ENCODE measurements at places on chromosomes 3 and 15. TPM values are rescaled to one million over a fixed set of nuclear protein-coding genes. Genes with fewer than 3 reads are reported as not detected.
A peak's percentile ranks its signal among the peaks of the same experiment; 100 is the strongest.

DNA sequence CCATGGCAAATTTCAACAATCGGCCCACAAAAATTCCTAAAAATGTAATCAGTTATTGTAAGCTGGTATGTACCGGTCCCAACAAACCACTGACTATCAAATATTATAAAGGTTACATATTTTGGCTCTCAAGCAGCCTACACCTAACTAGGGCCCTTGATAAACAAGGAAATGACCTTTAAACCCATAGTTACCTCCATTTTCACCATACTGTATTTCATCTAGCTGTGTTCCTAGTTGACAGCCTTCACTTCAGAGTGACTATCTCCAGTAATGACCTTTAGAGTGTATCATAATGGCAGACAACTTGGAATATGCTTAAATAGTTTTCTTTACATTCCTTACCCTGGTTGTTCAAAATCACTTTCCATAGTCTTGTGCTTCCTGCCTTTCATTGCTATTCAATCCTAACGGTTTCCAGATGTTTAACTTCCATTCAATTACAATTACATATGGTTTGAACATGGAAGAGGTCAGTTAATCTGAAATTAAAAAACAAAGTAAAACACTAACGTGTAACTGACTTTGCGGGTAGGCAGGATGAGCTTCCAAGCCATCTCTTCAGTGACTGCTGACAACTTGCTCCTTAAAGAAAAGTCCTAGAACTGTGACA, 111.9 kb upstream of the TSC22D2 start:
- H3K4me1 ChIP-seq, result no peaks in the 10 kb centered on the region
- H3K36me3 ChIP-seq, result no peaks in the 10 kb centered on the region
- H3K4me3 ChIP-seq, result no peak overlapping the region
- DNase-seq, result no peak
- H3K27me3 ChIP-seq, result no peaks in the 10 kb centered on the region

DNA sequence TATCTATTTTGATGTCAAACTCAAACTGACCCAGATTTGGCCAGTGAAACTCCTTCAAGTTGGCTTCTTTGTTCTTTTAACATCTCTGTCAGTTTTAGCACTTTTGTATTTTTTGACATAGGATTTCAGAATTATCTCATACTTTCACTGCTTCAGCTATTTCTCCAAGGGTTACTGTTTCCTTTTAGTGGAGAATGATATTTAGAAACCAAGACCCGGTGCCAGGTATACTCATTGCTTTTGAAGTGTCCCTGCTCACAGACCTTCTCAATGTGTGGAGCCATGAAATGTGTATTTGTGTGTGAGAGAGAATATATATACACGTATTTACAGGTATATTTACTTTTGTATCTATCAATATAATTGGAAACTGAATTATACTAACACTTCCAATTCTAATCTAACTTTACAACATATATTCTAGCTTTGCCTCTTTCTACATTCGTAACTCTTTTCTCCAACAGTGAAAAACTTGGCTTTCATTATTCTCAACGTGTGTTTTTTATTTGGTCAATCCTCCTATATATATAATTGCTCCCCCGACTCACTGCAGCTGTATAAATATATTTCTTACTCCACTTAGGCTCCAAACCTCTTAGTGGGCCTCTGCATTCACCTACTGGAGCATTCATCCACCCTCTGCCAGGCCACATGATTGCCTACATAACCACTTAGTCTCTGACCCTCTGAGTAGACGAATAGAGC, 54.0 kb downstream of the OTOL1 start:
- H3K27me3 ChIP-seq, result no peaks in the 10 kb centered on the region
- no peak overlapping the region for H3K4me3 ChIP-seq
- H3K4me1 ChIP-seq, result no peaks in the 10 kb centered on the region
- H3K27ac ChIP-seq, result no peak overlapping the region
- no peaks in the 10 kb centered on the region for H3K36me3 ChIP-seq

GRCh38 chr3:137205394-137206045, 247.7 kb downstream of the IL20RB start:
- H3K36me3 ChIP-seq, result no peaks in the 10 kb centered on the region
- no peak overlapping the region for H3K4me3 ChIP-seq
- DNase-seq, result no peak
- H3K27ac ChIP-seq, result no peak overlapping the region

GRCh38 chr15:78638658-78639314, 2.2 kb downstream of the CHRNB4 start:
- H3K36me3 ChIP-seq, result no peaks in the 10 kb centered on the region
- no peak overlapping the region for H3K4me3 ChIP-seq
- no peak for DNase-seq
- H3K27me3 ChIP-seq, result peaks cover 2% of the 10 kb centered on the region
- peaks cover 8% of the 10 kb centered on the region for H3K4me1 ChIP-seq

GRCh38 chr15:74799255-74799855, 13.3 kb upstream of the LMAN1L start:
- DNase-seq, result no peak
- peaks cover 49% of the 10 kb centered on the region for H3K36me3 ChIP-seq
- H3K4me3 ChIP-seq, result no peak overlapping the region
- H3K27me3 ChIP-seq, result no peaks in the 10 kb centered on the region

DNA sequence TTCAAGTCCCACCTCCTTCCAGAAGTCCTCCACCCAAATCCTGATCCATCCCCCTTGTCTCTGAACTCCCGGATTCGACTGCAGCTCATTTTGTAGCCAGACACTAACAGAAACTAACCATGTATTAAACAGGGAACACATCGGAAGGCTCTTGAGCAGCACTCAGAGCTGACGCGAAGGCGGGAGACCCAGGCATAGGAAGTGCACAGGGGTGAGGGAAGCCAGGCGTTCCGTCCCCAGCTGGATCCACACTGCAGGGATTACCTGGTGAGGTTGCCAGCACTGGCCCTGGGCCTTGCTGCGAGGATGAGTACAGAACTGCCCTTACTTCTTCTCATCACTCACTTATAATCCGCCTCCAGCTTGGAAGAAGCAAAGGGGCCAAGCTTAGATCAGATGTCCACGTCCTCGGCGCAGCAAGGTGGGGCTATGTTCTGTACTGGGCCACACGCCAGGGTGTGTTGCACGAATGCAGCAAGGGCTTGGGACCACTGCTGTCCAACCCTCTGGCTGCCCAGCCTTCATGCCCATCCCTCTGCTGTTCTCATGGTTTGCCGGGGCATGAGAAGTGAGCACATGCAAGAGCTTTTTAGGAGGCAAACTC, 124.2 kb upstream of the SMAD3 start:
- no peak overlapping the region for H3K4me3 ChIP-seq
- H3K4me1 ChIP-seq, result no peaks in the 10 kb centered on the region
- H3K27me3 ChIP-seq, result no peaks in the 10 kb centered on the region
- DNase-seq, result no peak
- no peak overlapping the region for H3K27ac ChIP-seq

DNA sequence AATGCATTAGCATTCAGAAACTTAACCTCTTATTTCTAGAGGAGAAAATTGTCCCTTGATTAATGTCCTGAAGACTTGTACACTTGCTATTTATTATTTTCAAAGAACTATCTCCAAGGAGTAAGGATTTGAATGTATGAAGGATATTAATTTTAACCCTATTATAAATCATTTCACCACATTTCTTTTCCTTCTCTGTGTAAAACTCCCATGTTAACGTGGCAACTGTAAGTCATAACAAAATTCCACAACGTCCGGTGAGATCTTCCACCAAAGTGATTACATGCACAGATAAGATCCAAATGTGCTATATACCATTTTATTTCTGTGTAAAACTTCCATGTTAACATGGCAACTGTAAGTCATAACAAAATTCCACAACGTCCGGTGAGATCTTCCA, 229.1 kb upstream of the ARHGEF26 start:
- no peak overlapping the region for H3K4me3 ChIP-seq
- DNase-seq, result no peak
- H3K27ac ChIP-seq, result no peak overlapping the region
- no peaks in the 10 kb centered on the region for H3K27me3 ChIP-seq
- H3K36me3 ChIP-seq, result no peaks in the 10 kb centered on the region

NANOGP8 gene
- not detected for total RNA-seq

GRCh38 chr3:60775985-60776384, 475.3 kb downstream of the FHIT start:
- no peaks in the 10 kb centered on the region for H3K27me3 ChIP-seq
- DNase-seq, result no peak
- H3K4me3 ChIP-seq, result no peak overlapping the region
- no peak overlapping the region for H3K27ac ChIP-seq

DNA sequence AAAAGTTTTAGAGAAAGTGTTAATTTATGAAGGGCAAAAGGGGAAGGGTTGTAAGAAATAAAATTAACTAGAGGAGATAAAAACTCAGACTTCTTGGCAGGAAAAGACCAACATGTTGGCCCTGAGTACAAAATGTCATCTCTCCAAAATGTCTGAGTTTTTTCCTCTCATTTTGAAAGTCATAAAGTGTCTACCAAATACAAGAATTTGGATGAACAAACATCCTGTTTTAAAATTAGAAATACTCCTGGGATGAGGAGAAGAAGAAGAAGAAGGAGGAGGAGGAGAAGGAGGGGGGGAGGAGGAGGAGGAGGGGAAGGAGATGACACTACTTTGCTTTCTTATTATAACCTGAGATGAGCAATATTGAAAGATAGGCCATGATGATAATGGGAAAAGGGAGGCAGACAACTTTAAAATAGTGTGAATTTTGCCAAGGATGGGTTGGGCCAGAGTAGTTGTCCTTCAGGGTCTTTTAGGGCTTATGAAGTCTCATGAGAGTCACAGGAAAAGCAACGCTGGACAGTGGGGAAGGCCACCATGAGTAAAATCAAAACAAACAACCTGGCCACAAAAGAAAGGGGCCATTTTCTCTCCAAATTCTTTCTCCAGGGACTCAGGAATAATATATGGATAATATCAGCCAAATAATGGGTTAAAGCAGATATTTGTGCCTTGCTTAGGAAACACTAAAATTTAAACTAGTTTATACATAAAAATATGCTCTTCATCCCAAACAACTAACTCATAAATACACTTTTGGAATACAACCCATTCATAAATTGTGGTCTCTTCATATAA, 632.9 kb downstream of the EPHA3 start:
- H3K4me1 ChIP-seq, result no peaks in the 10 kb centered on the region
- H3K27me3 ChIP-seq, result no peaks in the 10 kb centered on the region
- H3K27ac ChIP-seq, result no peak overlapping the region
- H3K36me3 ChIP-seq, result no peaks in the 10 kb centered on the region

- H3K4me3 ChIP-seq, result no peak overlapping the region
- no peak for DNase-seq
- peaks cover 5% of the 10 kb centered on the region for H3K27me3 ChIP-seq
- H3K4me1 ChIP-seq, result no peaks in the 10 kb centered on the region
- no peak overlapping the region for H3K27ac ChIP-seq
Observed at GRCh38 chr3:10817506-10817905, 1.5 kb downstream of the SLC6A11 start.

MEIS2 gene
- total RNA-seq, result 11.5 TPM

DNA sequence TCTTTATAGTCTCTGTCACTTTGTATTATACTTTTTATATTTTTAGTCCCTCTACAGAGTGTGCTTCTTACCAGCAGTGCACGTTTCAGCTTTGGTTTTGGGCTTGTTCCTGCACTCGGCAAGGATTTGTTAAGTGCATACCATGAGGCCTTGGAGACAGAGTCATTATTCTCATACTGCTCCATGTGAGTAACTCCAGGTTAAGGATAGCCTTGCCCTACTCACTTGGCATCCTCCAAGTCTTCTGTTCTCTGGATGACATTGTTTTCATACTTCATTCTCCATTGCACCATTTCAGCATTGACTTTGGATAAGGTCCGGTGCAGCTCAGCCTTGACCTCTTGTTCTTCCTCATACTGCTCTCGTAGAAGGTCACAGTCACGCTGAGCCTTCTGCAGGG, 96.4 kb downstream of the MYH15 start:
- H3K36me3 ChIP-seq, result no peaks in the 10 kb centered on the region
- H3K4me3 ChIP-seq, result no peak overlapping the region
- H3K27me3 ChIP-seq, result no peaks in the 10 kb centered on the region
- no peaks in the 10 kb centered on the region for H3K4me1 ChIP-seq
- no peak for DNase-seq
- H3K27ac ChIP-seq, result no peak overlapping the region

- peak; percentile 69 for DNase-seq
- no peaks in the 10 kb centered on the region for H3K4me1 ChIP-seq
- H3K36me3 ChIP-seq, result peaks cover 27% of the 10 kb centered on the region
- peak within 1 kb of the TSS; percentile 33 for H3K4me3 ChIP-seq
- H3K27ac ChIP-seq, result no peak within 1 kb of the TSS
- no peaks in the 10 kb centered on the region for H3K27me3 ChIP-seq
Observed at GRCh38 chr3:51706788-51707731, at the start of gene GRM2. Gene GRM2 (plus strand): TSS chr3:51707068. CDS start chr3:51708984, 1,916 bp downstream.

- no peaks in the 10 kb centered on the region for H3K36me3 ChIP-seq
- peaks cover 15% of the 10 kb centered on the region for H3K4me1 ChIP-seq
- DNase-seq, result peak; percentile 72
- peak overlapping the region; percentile 20 for H3K27ac ChIP-seq
Observed at GRCh38 chr3:126895178-126896066, 87.5 kb upstream of the PLXNA1 start.

- no peaks in the 10 kb centered on the region for H3K27me3 ChIP-seq
- H3K4me3 ChIP-seq, result no peak overlapping the region
- no peak overlapping the region for H3K27ac ChIP-seq
Observed at GRCh38 chr15:49953421-49953820, 165.6 kb downstream of the ATP8B4 start.

DNA sequence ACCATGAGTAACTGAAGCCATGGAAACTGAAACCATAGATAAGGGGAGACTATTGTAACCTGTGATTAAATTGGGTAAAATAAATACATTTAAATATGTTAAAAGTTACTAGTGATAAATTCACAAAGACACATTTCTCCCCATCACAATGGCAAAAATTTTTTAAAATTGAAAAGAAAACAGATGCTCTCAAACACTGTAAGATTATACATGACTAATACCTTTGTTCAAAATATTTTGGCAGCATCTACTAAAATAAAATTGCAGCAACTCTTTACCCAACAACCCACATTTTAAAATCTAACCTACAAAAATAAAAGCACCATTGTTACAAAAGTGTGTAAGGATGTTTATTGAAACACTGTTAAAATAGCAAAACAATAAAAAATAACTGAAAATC, 93.3 kb downstream of the CLASP2 start:
- H3K27ac ChIP-seq, result no peak overlapping the region
- no peaks in the 10 kb centered on the region for H3K4me1 ChIP-seq
- no peaks in the 10 kb centered on the region for H3K27me3 ChIP-seq

DNA sequence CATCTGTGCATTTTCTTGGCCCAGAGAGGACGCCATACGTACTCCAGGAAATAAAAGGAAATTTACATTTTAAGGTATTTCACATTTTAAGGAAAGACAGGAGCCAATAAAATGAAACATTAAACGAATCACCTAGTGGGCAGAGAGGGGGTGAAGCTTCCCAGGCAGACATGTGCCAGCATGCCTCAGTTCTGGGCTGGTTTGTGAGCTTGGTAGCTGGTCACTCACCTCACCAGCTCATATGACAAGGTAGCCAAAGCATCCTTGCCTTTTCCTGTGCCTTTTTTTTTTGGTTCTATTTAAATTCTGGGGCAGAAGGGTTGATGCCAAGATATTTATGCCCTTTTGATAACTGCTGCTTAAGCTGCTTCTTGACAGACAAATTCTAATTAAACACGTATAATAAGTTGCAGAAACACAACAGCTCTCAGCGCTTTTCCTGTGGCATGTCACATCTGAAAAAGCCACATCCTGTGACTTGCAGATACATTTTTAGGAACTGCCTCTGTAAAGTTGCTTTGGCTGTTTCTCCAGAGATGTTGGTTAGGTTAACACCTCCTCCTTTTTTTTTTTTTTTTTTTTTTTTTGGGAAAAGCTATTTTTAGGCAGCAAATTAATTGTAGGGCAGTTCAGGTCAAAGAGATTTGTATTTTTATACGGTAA, 218.6 kb downstream of the PDCD6IP start:
- no peak overlapping the region for H3K27ac ChIP-seq
- no peak for DNase-seq
- no peaks in the 10 kb centered on the region for H3K4me1 ChIP-seq
- H3K36me3 ChIP-seq, result no peaks in the 10 kb centered on the region
- no peak overlapping the region for H3K4me3 ChIP-seq
